ENCODE measurements at places on chromosomes 1 and 21. TPM values are rescaled to one million over a fixed set of nuclear protein-coding genes. Genes with fewer than 3 reads are reported as not detected.

KRTAP7-1 gene
- not detected for total RNA-seq

GRCh38 chr1:53563611-53564010 is 104.4 kb downstream of the DMRTB1 start:
- DNase-seq, result no peak

FOXO6 gene
- not detected for total RNA-seq

DNA sequence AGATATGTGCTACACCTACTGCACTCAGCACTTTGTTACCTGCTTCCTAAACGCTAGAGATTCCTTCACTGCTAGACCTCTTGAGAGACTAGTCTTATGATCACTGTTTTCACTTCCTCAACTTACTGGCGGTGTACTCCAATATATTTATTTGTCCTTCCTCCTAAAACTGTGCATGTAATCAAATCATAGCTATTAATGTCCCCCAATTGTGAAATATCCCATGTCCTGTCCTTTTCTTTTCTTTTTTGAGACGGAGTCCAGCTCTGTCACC is 3.4 kb downstream of the SOAT1 start:
- no peak for DNase-seq

- no peak for DNase-seq
Measured at GRCh38 chr1:165355977-165356811, at the start of gene LMX1A. Gene LMX1A (minus strand): TSS chr1:165356715. CDS start chr1:165355559, 1,156 bp downstream.

DNA sequence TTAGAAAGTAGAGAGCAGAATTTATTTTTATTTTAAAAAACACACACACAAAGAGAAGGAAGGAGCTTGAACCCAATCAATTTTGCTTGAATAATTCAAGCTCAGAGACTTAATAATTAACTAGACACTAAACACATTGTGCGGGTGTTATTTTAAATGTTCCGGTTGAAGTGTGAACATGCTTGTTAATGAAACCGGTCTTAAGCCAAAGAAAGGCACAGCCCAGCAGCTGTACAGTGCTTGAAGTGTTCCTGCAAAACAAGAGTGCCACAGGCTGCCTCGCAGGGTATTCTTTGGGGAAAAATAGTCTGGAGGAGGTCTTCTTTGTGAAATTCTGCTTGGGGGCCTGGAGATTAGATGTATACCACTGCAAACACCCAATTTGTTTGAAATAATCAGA is 2.2 kb upstream of the CDC42BPA start:
- no peak for DNase-seq

VHLL gene
- 0.28 TPM for total RNA-seq

GRCh38 chr1:6257541-6258069 is 3.3 kb downstream of the GPR153 start:
- no peak for DNase-seq

DNA sequence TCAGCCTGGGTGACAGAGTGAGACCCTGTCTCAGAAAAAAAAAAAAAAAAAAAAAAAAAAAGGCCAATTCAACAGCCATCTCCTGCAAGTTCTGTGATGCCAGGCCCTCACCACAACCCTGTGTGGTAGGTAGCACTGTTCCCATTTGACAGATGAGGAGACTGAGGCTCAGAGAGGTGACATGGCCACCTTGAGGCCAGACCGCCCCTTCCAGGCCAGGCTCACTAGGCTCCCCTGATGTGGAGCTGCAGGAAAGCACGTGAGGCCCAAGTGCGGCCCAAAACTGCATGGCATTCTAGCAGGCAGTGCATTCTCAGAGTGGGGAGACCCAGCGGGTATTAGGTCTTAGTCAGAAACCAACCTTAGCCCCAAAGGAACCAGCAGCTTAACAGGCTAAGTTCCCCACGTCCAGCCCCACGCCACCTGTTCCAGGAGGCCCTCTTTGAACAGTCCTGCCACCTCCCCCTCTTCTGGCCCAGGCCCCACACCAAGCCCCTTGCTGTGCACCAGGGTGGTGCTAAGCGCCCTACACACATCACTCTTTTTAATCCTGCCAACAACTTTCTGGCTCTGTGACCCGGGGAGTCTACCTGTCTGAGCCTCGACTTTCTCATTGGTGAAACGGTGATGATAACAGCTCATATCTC is 11.7 kb upstream of the ECE1 start:
- no peak for DNase-seq

DNA sequence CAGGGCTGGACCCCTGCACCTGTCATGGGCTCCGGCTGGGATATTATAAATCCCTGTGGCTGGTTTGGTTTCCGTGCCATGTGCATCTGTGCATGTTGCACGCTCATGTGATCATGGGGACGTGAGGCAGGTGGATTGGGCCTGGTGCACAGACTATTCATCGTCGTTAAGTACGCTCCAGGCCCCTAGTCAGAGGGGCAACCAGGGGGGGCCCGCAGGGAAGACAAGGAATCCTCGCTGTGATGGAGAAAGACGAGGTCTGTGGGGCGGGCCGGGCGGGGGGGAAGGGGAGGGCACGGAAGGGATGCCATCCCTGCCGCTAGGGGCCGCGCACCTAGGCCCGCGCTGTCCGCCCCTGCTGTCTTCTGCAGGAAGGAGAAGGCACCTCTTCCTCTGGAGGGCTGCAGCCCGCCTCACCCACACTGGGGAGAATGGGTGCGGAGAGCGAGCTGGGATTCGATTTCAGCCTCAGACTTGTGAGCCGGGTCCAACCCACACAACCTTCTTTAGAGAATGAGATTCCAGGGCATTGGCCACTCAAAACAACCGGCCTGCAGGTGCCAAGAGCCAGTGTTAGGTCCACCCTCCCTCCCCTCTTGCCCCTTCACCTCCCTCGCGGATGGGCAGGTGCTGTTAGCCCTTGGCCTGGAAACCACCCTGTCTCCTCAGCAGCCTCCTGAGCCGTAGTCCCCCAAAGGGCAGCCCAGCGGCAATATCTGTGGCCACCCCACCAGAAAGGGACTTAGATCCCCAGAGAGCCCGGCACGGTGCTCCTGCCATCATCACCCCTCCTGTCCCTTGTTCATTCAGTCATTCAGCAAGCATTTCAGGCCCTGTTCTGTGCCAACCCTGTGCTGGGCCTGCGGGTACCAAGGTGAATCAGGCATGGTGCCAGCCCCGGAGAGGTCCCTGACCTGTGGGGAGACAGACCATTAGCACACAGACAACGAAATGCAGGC is 950 bp upstream of the LRP8 start:
- no peak for DNase-seq

ERRFI1 gene
- total RNA-seq, result 106 TPM

DNA sequence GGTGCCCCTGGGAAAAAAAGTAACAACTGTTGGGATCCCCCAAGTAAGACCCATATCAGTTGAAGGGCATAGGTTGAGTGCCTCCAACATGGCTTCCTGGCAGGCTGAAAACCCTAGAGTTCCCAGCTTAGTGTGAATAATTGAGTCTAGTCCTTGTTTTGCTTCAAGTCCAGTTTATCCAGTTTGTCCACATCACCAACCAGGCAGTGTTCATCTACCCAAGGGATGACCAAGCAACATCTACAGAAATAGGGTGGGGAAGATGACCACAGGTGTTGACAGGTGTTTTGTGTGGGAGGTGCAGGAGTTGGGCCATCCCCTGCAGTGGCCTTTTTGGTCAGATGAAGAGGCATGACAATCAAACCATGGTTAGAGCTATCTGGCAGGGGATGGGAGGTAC is 54.3 kb upstream of the ERO1B start:
- DNase-seq, result no peak

GRCh38 chr1:19435851-19436455 is 49.4 kb downstream of the CAPZB start:
- DNase-seq, result peak; percentile 71

DNA sequence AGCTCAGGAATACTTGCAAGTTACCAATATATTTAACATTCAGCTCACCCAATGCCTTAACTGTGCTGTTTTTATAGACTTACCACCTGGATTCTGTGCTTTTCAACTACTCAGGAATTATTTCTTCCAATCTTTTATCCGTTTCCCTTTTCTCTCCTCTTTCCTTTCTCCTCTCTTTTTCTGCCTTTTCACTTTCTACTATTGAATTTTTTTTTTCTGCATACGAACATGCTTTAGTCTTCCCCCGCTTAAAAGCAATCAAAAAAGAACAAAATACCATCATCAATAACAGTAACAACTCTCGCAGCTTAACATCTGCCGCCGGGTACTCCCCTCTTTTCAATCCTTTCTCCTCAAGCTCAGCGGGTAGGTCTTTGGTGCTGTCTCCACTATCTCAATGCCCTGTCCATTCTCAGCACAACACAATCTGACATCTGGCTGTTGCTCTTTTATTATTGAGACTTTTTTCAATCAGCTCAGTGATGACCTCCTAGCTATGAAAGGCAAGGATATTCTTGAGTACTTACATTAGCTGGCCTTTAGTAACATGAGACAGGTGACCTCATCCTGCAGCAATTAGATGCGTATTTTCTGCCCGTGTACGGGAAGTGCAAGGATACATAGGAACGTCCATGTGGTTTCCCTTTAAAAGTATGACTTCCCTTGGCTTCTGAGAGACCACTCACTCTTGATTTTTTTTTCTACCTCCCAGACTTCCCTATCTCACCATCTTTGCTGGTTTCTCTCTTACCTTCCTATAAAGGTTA is 40.2 kb upstream of the SIPA1L2 start:
- peak; percentile 61 for DNase-seq

GRCh38 chr1:162599451-162599850 is 32.8 kb upstream of the DDR2 start:
- no peak for DNase-seq

GRCh38 chr1:163440090-163440489 is 118.3 kb downstream of the NUF2 start:
- no peak for DNase-seq

- DNase-seq, result no peak
Measured at GRCh38 chr1:103779932-103780331, 30.2 kb downstream of the AMY1C start.

SPAG17 gene
- under 0.01 TPM for total RNA-seq

DNA sequence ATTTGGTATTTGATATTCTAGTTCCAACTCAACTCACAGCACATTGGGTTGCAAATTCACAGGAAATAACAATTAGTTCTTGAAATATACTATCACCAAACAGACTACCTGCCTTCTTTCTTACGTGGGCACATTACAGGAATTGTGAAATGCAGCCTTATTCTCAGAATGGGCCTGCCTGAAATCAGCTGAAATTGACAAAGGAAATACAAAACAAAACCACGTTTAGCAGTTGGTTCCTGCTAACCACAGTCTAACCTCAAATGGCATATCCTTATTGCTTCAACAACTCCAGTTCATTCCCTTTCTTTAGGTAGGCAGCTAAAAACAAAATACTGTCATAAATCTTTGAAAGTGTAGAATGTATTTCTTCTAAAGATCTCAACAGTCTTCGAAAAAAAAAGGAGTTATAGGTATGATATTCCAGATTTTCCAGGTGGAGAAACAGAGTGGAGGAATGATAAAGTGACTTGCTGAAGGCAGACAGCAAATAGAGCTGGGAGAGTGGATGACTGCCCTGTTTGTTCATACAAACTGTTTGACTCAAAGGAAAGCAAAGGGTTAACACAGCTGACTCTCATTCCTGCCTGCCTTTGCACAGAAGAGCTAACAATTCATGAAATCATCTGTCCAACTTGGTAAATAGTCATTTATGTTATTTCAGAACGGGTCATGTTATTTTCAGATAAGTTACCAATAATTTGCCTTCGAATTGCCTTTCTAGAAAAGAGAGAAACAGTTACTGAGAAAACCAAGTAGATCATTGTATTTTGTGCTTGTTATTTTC is 1.6 kb upstream of the GREM2 start:
- peak; percentile 31 for DNase-seq

TDRD10 gene
- not detected for total RNA-seq

GRCh38 chr1:223739366-223740037 is 27.2 kb downstream of the CAPN2 start:
- no peak for DNase-seq

DNA sequence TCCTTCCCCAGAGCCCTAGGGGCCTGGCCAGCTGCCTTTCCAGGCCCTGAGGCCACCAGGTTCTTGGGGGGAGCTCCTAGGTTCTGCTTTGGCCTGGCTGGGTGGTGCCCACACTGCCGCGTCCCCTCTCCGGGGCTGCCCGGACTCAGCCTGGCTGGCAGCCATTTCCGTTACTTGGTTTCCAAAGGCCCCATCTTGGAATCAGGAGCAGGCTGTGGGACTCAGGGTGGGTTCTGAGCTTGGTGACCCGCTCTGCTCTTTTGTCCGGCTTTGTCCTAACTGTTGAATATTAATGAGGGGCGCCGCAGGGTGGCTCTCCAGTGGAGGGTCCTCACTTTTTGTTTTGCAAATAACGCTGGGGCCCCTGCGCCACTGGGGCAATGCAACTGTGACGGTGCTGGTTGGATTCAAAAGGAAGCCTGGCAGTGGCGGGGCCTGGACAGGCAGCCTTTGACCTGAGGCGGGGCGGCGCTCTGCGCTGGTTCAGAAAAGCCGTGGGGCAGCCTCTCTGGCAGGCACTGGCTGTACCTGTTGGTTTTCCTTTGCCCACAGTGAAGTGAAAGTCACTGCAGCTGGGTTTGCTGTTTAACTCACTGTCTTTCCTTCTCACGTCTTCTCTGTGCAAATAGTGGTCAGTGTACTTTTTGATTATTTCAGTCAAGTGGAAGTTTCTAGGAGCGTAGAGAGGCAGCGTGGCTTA is 20.2 kb downstream of the SKI start:
- DNase-seq, result no peak

PPIE gene
- total RNA-seq, result 40.9 TPM

GRCh38 chr1:205488074-205488723 is 16.3 kb upstream of the CDK18 start:
- peak; percentile 59 for DNase-seq

GRCh38 chr1:154886281-154887015 is 16.4 kb upstream of the KCNN3 start:
- DNase-seq, result no peak

- DNase-seq, result no peak
Measured at GRCh38 chr1:167489571-167490340, 28.6 kb downstream of the CD247 start.

APCS gene
- not detected for total RNA-seq

DNA sequence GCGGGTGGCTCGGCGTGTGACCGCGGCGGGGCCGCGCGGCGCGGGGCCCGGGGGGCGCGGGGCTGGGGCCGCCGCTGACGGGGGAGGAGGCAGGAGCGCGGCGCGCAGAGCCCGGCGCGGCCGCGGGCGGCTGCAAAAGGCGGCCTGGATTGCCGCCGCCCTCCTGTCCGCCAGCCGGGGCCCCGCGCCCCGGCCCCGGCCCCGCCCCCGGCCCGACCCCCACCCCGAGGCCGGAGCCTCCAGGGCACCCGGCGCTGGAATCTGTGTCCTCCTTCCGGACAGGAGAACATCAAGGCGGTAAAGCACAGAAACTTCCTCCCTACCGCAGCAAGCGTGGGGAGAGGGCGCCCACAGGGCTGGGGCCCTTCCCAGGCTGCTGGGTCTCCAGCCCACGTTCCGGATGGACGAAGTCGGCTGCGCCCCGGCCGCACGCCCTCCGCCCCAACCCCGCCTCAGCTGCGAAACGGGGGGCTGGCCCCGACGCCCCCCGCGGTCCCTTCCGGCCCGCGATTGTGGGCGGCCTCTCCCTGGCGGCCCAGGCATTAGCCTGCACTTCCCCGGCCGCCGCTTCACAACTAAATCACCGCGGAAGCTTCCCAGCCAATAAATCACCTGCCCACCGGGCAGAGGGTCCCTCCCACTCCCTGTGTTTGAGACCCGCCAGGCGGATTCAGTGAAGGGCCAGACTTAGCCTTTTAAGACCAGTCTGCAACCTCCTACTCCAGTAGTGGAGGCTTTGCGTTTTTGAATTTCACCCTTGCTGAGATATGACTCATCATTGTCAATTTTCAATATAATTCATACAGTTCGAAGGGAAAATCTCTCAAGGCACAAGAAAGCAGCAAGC is 106.0 kb downstream of the SLC45A1 start:
- peak; percentile 65 for DNase-seq
